ENCODE measurements at places on chromosomes 2 and 18.

GRCh38 chr2:65026704-65027464 is 29.3 kb upstream of the CEP68 start:
- no peak for DNase-seq

DNA sequence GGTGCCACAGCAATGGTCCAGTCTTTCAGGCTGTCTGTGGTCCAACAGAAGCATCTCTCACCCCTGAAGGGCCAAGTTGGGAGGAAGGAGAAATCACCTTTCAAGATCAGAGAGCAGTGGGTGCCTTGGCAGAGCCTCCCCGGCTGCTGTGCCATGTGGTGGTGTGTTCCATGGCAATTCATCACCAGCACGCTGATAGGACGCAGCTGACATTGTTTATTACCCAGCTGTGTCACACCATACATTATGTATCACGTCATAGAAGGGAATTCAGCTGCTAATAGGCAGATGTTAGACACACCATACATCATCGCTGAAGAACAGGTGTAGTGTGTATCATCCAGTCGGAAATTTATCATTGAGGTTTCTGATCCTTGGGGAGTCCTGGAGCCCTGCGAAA is 29.6 kb upstream of the RPL31 start:
- DNase-seq = no peak

GRCh38 chr2:53096351-53096750 is 671.3 kb upstream of the CHAC2 start:
- DNase-seq = no peak

DNA sequence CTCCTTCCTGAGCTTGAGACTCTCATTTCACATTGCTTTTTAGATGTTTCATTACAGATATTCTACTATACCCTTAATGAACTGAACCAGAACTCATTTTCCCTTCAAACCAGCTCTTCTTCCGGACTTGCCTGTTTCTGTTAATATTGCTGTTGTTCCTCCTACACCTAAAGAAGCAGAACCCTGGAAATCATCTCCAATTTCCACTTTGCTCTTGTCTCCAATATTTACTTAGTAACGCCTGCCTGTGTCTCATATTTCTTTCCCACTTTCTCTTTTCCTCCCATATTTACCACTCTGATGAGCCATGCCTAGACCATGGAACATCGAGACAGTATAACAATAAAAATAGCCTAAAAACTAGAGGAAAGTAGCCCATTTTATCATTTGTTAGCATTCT is 17.9 kb upstream of the GMCL1 start:
- DNase-seq = no peak

DNA sequence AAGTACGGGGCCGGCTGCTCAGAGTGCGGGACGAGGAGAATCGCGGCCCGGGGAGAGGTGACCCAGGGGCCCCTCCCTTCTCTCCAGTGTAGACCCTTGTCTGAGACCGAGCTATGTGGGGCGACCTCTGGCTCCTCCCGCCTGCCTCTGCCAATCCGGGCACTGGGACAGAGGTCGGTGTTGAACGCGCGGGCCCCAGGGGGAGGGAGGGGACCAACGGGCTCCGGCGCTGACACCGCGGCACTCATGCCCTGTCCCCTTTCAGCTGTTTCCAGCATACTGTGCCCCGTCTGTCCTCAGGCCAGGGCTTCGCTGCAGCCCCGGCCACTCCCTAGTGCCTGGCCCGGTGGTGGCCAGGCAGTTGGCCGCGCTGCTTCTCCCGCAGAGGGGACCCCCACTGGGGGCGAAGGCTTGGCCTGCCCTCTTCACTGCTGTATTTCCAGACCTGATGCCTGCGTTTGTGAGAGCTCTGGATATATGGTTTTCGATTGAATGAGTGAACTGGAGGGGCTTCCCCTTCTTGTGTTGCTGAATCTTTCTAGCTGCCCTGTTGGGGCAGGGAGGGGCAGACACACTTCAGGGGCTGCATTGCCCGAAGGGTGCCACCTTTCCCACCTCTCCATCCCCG is 809 bp downstream of the DBI start:
- DNase-seq = peak; percentile 43

DNA sequence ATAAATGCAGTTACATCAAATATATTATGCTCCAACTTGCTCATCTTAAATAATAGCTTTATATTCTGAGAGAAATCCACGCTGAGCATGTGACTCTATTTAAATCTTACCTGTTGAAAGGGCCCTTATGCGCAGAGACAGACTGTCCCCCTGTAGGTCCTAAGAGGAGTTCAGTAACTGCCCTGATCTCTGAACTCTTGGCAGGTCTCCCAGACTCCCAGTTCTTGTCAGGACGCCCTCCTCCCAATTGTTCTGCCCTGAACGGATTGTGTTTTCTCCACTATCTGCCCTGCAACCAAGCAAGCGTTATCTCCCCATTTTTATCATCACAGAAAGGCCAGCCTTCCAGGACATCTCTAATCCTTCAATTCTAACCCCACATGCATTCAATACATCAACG is 954.6 kb downstream of the TSN start:
- DNase-seq = no peak

GRCh38 chr2:131801210-131801744 is 273.6 kb downstream of the CCDC74A start:
- no peak for DNase-seq

GRCh38 chr2:166344286-166345113 is 31.2 kb downstream of the SCN9A start:
- no peak for DNase-seq

DNA sequence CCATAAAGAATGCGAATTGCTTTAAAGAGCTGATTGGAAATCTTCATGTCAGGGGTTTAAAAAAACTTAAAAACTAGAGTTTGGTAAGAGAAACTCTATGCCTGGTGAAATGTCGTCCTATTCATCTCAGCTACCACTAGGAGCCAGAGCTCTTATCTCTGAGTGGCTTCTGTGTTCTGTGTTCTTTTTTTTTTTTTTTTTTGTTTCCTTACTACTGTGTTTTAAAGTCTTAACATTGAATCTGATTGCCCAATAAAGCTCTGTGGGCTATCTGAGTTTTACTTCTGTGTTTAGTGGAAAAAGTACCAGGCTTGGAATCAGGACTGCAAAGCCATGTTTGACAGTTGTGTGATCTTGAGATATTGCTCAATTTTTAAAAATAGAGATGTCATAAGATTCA is 494.8 kb downstream of the RIT2 start:
- DNase-seq = no peak

- no peak for DNase-seq
Observed at GRCh38 chr2:52857722-52858121, 909.9 kb upstream of the CHAC2 start.

GRCh38 chr18:37639846-37640245 is 74.2 kb upstream of the CELF4 start:
- DNase-seq = no peak

- DNase-seq = no peak
Observed at GRCh38 chr2:13002536-13003331, 286.0 kb downstream of the TRIB2 start.

GRCh38 chr2:106356291-106356690 is 111.9 kb downstream of the RGPD3 start:
- no peak for DNase-seq

DNA sequence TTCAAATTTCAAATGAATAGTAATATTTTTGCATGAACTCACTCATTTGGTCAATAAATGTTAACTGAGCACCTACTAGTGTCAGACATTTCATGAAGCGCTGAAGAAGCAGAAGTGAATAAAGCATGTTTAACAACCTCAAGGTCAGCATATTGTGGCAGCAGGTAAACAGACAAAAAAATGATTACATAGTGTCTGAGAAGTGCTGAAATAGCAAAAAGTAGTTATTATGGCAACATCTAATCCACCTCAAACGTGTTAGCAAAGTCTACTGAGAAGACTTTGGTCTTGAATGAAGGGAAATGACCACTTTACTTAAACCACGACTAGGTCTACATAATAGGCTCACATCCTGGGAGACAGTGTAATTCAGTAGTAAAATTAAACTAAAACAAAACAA is 452.2 kb upstream of the LRATD1 start:
- no peak for DNase-seq

- DNase-seq = no peak
Observed at GRCh38 chr2:199186301-199186751, 271.4 kb downstream of the SATB2 start.

DNA sequence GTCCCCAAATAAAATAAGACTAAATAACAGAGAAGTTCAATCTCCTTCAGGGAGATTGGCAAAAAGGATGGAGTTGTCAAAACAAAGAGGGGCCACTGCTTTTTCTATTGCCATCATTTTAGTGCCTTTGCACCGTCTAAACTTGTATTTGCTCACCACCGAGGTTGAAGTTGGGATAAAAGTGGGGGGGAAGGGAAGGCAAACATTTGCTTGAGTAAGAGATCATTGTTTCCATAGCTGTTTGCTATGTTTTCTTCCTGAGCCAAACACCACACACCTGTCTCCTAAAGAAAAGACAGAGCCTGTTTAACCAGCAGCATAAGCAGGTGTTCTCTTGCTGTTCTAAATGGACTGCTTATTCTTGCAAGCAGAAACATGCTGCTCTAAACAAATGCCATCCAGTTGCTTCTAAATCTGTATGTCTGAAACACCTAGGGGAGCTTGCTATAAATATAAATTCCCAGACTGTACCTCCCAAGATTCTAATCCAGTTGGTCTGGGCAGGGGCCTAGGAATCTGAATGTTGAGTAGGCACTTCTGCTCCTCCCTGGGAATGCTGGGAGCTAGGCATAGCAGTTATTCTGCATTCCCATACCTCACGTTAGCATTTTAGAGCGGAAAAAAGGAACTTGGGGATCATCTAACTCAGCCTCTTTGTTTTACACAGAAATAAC is 179.4 kb upstream of the ARL4C start:
- DNase-seq = no peak

DNA sequence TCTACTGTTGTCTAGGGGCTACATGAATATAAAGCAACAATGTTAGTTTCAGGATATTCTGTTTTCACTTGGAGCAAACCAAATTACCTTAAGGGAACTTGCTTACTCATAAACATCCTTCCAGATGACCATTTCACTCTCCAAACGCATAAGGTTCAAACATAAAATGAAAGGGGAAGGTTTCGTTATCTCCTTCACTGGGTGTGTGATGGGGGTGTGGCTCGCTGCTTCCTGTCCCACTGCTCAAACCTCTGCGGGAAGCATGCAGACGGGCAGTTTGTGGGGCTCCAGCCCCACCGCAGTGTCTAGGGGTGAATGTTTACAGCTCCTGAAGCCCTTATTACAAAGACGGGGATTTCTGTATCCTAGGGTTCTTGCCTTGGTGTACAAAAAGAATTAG is 1310.9 kb upstream of the TMEFF2 start:
- no peak for DNase-seq

DNA sequence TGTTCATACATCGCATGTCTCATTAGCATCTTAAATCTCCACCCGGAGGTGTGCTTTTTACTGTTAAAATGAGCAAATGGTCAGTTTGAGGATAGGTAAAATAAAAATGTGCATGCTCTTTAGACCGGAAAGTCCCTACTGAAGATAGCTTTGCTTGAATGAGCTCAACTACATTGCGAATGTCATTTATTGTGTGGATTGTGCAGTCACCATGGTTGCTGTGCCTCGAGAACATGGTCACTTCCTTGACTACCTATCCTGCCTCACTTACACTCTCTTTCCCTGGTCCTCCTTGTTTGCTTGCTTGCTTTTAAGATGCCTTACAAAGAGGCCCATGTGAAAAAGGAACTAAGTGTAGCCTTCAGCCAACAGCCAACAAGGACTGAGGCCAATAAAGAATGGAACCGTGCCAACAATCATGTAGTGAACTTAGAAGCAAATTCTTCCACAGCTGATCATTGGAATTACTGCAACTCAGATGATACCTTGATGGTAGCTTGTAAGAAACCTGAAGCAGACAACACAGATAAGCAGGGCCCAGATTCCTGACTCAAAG is 72.2 kb upstream of the BARD1 start:
- DNase-seq = no peak

- DNase-seq = peak; percentile 23
Observed at GRCh38 chr18:25832001-25832604, 258.3 kb downstream of the SS18 start.

DNA sequence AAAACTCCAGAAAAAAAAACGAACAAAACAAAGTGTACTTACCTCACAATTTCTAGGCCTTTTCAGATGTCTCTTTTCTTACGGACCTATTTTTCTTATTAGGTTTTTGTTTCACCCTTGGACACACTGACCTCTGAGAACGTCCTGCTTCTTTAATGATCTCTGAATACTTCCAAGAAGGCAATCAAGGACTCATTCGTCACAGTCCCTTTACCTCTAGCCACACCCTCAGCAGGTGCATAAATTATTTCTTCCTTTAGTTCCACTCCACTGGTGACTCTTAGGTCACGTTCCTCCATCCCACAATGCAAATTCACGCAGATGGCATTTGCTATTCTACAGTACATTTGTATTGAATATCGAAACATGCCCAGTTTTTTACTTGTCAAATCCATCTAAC is 21.9 kb downstream of the PELI1 start:
- no peak for DNase-seq

DNA sequence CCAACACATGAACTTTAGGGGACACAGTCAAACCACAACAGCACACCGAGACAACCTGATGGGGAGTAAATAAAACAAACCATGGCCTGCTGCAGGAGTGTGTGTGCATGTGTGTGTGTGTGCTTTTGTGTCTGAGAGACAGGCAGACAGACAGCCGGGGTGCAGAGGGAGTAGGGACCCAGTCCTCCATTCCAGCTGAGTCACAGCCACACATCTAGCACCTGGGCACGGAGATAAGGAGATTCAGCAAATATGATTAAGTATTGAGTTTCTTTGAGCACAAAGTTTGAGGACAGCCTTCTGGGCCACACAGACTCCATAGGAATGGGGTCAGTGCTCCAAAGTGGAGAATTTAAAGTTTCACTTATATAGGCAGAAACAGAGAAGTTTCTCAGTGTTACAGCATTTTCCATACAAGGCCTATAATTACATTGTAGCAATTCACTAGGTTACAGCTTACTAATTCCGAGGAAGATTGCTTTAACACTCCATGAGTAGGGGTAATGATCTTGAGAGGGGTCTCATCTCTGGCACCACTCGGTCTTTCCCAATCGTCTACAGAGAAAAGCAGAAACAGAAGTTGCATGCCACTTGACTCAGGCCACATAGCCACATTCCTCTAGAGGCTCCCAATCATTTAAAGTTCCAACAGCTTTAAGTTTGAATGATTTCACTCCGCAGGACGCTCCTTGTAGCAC is 30.8 kb upstream of the PRLH start:
- DNase-seq = no peak

GRCh38 chr2:125095826-125096225 is 1070.7 kb downstream of the CNTNAP5 start:
- no peak for DNase-seq

- no peak for DNase-seq
Observed at GRCh38 chr18:79740521-79741361, 57.0 kb upstream of the KCNG2 start.

GRCh38 chr2:41966431-41966893 is 81.4 kb upstream of the PKDCC start:
- DNase-seq = no peak

DNA sequence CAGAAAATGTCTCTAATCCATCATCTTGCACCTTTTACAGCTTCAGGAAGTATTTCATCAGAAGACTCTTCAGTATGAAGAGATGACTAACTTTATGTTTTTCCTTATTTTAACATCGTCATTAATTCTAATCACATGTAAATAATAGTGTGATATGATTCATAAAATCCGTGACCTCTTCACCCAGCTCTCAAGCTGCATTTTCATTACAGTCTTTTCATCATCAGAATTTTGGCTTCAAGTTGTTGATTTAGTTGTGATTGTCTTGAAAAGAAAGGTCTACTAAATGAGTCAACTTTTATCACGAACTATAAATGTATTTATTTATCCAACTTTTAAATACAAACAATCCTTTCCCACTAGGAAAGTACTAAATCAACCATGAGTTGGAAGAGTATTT is 410.3 kb downstream of the LRP1B start:
- no peak for DNase-seq

GRCh38 chr18:75132098-75132870 is 76.7 kb downstream of the PTGR3 start:
- no peak for DNase-seq

Measured in GM19239 (cell line).